ENCODE measurements at places on chromosomes 3 and 15.

GRCh38 chr3:52484680-52485461, 10.3 kb upstream of the STAB1 start:
- DNase-seq = no peak

DNA sequence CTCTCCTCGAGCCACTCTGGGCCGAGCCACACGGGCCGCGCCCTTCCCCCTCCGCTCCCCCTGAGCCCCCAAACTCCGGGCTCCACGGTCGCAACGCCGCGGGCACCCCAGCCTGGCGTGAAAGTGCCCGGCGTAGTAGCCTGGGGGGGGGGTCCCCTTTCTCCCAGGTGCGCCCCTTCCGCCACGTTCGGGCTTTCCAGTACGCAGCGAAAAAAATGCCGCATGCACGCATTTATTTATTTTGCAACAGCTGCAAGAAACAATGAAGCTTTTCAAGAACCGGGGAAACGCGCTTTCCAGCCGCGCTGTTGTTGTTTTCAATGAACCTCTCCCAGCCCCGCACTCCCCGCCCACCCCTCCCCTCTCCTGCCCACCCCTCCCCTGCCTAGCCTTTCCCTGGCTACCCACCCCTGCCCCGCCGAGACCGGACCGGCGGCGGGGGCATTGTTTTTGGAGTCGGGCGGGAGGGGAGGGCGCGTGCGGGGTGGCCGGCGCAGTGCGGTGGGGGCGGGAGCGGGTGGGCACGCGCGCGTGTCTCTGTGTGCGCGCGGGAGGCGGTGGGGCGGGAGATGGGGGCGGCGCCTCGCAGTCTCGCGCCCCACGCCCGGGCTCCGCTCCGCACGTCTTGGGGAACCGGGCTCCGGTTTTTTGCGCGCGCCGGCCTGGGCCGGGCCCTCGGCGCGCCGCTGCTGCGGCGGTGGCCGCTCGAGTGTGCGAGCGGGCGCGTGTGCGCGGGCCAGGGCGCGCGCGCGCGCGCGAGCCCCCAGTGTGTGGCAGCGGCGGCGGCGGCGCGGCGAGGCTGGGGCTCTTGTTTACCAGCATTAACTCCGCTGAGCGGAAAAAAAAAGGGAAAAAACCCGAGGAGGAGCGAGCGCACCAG, at the start of gene IGF1R:
IGF1R (plus strand) TSS at position 766 of the 880 bp plus-strand sequence. CDS start 1,043 bp downstream, outside the sequence.
- peak; percentile 89 for DNase-seq

GRCh38 chr3:81753416-81754027, 7.9 kb downstream of the GBE1 start:
- DNase-seq = no peak

DNA sequence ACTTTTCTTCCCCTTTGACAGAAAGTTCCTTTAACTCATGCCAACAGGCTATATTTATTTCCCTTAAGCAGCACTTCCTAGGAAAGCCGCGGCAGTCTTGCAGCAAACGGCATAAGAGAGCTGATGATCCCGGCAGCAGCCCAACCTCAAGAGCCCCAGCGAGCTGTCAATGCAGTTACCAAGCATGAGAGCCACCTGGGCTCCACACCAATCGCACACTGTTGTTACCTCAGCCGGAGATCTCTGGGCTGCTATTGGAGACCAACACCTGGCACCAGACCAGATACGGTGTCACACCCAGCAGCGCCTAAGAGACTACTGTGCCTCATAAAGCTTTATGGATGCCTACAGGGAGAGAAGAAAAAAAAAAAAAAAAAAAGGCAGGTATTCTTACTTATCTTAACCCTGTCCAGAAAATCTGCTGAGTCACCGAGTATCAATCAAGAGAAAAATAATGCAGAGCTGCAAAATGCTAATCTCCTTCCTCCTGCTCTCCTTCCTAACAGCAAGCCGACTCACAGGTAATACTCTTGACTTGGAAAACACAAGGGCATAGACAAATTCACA, 11.7 kb downstream of the ABCC5 start:
- DNase-seq = peak; percentile 95

DNA sequence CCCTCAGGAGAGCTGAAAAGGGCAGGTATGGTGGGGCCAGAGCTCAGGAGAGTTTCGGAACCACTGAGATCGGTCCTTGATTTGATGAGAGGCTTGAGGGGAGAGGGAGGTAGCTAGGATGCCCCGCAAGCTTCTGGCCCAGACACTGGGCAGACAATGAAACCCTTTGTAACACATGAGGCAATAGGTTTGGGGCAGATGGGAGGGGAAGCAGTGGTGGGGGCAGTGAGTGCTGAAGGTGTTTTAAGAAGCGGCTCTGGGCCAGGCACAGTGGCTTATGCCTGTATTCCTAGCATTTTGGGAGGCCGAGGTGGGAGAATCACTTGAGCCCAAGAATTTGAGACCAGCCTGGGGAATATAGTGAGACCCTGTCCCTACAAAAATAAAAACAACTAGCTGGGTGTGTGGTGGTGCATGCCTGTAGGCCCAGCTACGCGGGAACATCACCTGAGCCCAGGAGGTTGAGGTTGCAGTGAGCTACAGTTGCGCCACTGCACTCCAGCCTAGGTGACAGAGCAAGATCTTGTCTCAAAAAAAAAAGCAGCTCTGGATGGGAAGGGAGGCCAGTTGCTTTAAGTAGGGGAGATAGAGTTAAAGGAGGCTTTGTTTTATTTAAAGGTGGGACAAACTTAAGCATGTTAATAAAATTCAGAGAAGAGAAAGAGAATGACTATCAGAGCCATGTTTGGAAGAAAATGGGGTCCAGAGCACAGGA, 9.6 kb upstream of the SNX22 start:
- DNase-seq = no peak

- DNase-seq = peak; percentile 40
These were observed 24.3 kb upstream of the CP start for GRCh38 chr3:149245738-149246451.

GRCh38 chr3:194203482-194204041, 67.6 kb downstream of the HES1 start:
- peak; percentile 40 for DNase-seq

DNA sequence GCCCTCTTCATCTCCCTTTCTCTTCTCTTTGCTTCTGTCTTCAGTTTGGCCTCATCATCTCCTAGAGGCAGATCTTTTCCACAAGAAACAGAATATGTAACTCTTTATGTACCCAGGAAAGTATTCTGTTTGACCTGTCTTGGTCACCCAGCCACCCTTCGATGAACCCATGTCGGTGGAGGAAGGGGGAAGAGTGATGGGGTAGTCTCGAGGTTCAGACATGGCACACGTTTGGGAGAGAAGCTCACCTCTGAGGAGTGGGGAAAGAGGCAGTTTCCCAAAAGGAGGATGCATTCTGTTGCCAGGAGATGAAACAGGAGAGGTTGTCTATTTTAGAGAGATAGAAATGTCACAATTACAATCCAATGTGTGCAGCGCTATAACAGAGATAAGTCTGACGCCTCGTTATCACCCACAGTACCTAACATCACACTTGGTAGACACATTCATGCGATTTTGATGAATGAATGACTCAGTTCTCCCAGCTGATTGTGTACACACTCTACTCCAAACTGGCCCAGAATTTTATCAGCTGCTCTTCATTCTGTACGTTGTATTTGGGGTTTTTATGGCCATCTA, 722 bp upstream of the CCDC50 start:
- no peak for DNase-seq

DNA sequence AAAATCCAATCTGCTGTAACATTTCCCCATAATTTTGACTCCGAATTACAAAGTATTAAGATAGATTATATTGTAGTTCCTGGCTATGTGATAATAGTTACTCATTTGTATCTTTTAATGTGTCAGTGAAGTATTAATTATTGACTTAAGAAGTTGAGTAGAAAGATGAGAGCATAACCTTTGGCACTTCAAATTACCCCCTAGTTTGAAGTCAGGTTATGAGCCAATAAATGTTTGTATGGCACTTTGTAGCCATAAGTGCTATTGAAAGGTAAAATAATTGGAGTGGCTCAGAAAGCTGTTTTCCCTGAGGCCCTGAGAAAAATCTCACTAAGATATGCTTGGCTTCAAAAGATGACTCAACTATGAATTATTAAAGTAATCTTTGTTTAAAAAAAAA, 31.0 kb downstream of the IREB2 start:
- no peak for DNase-seq

GRCh38 chr15:88049506-88049905, 207.0 kb downstream of the NTRK3 start:
- DNase-seq = no peak

- DNase-seq = peak; percentile 21
These were observed 74.1 kb upstream of the MITF start for GRCh38 chr3:69665026-69665737.

- no peak for DNase-seq
These were observed 3.5 kb downstream of the PLEKHO2 start for GRCh38 chr15:64845183-64845611.

GRCh38 chr15:45776772-45777171, 141.9 kb downstream of the SQOR start:
- DNase-seq = no peak

DNA sequence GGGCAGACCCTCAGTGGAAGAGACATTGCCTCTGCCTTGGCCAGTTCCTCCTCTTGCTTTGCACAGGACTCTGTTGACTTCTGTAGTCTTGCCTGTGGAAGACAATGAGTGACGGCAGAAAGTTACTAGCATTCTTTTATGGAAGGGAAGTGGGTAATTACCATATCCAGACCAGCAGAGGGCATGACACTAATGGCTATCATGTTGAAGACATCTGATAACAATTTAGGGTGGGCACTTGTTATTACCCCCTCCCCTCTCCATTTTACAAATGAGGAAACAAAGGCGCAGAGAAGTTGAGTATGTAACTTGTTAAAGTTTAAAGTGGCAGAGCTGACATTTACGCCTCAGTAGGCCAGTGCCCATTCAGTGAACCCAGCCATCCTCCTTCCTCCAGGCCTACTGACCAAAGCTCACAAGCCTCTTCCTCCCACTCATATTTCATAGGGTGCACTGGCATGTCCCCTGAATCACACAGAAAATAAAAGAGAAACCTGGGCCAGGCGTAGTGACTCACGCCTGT, 48.2 kb upstream of the FMN1 start:
- peak; percentile 44 for DNase-seq

- DNase-seq = no peak
These were observed 114.5 kb upstream of the STRIT1 start for GRCh38 chr3:155407971-155408370.

DNA sequence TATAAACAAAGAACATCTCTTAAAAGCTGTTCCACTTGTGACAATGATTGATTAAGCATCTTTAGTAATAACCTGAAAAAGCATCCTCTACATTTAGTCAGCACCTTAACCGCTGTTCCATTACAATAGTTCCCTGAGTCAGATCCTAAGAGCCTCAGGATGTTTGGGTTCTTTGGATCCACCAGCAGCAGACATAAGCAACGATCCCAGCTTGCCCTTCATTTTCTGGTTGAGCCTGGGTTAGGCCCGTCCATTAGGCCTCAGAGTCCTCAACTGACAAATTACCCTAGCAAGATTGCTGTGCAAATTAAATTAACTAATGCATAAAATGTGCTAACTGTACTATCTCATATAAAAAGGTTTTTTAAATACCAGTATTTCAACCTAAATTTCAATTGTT, 42.3 kb upstream of the ROBO1 start:
- no peak for DNase-seq

DNA sequence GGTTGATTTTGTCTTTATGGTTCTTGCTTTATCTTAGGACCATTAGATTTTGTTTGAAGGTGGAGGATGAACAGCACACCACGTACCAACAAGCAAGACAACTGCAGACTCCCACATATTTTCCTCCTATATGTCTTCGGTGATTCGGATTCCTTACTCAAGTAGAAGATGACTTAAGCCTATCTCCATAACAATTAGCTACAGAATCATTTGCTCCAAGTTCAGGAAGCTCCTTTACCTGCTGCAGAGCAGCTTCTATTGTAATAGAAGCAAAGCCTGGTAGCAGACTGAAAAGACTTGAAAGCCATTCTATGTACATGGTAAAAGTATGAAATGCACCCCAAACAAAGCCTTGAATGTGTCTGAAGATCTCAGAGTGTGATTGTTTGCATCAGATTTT, 229.0 kb downstream of the SOX2 start:
- no peak for DNase-seq

DNA sequence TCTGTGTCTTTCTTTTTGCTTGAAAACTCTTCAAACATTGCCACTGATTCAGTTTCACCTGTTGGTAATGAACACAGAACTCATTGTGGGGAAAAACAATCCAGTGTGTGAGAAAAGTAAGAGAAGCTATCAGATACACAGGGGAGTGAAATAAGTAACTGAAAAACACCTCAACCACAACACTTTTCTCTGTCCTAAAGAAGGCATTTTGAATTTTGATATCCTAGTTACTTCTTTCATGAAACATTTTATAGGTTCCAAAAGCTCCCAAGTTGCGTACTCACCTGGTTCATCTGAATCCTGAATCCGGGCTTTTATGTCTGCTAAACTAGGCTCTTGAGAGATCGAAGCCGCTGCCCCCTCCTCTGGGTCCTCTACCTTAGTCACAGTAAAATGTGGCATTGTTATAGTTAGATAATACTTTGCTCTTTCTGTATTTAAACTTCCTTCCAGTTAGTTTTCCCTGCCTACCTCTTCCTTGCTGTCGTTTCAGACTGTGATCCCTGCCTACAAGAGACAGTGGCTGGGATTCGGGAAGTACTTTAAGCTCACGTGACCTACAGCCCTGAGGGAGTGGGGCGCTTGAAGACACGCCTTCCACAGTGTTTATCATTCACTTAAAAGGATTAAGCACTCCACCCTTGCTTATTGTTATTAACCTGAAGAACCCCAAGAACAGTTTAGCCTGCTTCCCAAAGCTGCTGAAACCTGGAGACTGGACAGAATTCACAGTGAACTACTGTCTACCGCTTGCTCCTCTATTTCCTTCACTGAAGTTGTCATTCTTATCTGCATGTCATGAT, 19.1 kb downstream of the SLC12A6 start:
- peak; percentile 60 for DNase-seq

- no peak for DNase-seq
These were observed 39.3 kb downstream of the P3H2 start for GRCh38 chr3:190081389-190081788.

DNA sequence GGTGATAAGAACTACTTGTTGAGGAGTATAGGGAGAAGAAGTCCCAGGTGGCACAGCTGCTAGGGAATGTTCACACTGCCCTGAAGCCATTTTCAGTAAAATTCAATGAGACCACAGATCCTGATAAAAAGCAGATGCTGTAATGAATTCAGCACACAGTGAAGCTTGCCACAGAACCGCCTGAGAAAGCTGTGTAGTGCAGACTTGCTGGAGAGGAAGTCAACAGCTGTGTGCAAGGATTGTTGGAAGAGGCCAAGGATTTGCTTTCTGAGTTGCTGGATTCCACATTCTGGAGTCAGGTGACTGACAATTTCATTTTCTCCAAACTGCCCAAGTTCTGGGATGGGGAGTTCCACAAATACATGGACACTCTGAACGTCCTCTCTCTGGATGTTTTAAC, 70.9 kb downstream of the ANP32A start:
- DNase-seq = no peak

GRCh38 chr15:69402816-69403215, 11.3 kb upstream of the KIF23 start:
- DNase-seq = no peak

GRCh38 chr3:120985242-120985641, 77.2 kb downstream of the STXBP5L start:
- no peak for DNase-seq

- DNase-seq = no peak
These were observed 6.0 kb downstream of the PRC1 start for GRCh38 chr15:90988296-90988695.
